ENCODE measurements at places on chromosomes 13 and 19.
A peak's percentile ranks its signal among the peaks of the same experiment; 100 is the strongest.

- no peak for DNase-seq
Measured at GRCh38 chr13:73776151-73776785, 357.9 kb downstream of the KLF12 start.

- no peak for DNase-seq
Measured at GRCh38 chr19:7522923-7523667, 671 bp downstream of the MCOLN1 start.

DNA sequence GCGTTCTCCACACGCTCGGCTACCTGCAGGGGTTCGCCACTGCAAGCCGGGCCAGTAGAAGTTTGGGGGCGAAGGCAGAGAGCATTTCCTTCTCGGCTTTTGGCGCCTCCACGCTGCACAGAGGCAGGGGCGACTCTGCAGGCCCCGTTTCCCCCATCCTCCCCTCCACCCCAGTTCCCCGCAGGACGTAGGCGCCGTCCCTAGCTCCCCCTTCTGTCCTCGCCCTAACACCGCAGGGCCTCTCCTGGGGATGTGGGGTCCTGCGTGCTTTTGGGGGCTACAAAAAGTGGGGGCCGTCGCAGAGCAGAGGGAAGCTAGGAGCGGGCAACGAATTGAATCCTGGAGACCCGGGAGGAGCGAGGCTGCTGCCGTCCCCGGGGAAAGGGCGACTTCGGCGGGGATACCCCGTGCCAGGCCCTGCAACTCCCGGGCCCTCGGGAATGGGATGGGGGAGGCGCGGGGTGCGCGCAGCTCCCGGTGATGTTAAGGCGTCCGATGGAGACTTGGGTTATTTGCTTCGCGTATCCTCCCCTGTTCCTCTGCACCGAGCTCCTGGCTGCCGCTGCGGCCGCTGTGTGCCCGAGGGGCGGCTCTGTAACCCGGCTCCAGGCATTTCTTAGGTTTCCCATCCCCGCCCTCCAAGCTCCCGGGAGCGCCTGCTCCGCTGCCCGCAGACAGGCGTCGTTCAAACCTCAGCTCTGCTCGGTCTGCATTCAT is 255.9 kb upstream of the SOX21 start:
- DNase-seq, result no peak

DNA sequence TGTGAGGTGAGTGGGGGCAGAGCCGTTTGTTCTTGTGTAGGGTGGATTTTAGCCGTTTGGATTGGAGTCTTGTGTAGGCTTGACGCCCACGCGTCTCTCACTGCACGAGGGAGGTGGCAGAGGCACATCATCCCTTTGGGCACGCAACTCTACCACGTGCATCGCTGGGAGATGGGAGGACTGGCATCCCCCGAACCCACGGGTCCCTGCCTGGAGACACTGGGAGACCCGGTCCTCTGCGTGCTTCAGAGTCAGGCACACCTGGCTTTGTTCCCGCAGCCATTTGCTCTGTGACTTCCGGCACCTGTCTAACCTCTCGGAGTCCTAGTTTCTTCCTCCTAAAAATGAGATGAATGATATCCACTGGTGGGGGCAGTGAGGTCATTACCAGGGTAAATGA is 6.4 kb downstream of the ARHGEF7 start:
- DNase-seq, result no peak

DNA sequence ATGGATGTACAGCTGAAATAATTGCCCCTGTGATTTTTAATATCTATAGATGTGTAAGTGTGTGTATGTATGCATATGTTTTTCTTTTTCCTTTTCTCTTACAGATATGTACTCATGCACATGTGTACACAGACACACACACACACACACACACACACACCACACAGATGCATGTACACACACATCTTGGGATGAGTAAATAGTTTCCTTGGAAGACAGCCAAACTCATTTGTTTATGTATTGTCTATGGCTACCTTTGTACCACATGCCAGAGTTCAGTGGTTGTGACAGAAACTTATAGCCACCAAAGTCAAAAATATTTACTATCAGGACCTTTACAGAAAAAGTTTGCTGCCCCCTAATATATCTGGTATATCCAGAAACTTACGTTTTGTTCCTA is 192.6 kb downstream of the MAB21L1 start:
- no peak for DNase-seq

GRCh38 chr19:489418-490196 is 6.7 kb upstream of the MADCAM1 start:
- no peak for DNase-seq

- DNase-seq, result no peak
Measured at GRCh38 chr19:57759096-57759495, 10.4 kb upstream of the ZNF586 start.

GRCh38 chr19:46951171-46951986 is 68.3 kb upstream of the NPAS1 start:
- peak; percentile 61 for DNase-seq

DNA sequence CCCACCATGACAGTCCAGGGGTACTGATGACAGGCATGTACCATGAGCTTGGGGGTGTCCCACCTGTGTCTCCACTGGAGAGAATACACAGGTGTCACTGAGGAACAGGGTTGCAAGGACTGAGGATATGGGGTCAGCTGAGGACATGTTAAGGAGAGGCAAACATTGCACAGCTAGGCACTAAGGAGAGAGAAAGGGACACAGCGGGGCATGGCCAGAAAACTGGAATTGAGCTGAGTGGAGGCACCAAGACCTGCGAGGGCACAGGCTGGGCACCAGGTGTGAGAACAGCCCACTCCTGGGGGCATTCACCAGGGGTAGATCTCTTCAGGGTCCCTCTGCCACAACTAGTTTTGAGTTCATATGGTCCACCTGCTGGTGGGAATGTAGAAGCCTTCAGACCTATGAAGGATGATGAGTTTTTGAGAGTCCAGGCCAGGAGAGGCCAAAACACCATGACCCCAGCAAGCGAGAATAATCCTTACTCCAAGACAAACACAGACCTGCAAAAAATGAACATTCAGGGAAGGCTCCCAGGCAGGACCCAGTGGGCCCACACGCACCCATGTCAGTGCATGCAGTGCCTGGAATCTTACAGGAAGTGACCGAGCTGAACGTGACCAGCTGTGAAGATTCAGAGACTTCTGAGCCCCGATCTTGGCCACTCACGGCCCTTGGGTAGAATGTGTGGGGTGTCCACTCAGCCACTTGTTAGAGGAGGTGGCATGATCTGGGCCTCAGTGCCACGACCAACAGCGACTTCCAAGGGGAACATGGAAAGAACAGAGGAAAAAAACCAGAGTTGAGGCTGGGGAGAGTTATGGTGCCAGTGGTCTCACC is 1.4 kb upstream of the ZNF584 start:
- DNase-seq, result no peak

DNA sequence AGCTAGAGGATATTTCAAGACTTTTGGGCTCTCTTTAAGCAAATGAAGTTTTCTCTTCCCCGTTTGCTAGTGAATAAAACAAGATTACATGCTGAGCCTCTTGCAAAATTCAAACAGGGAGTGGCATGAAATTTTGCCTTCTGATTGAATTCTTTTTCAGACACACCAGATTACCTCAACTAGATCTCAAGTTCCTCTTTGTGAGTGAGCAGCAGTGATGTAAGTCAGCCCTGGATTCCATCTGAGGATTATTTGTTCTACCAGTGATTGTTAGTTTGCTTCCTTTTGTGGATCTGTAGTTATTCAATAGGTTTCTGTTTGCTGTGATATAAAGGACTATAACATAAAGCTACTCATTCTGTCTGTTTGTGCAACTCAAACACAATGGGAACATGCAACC is 407.7 kb downstream of the LMO7 start:
- DNase-seq, result no peak

DNA sequence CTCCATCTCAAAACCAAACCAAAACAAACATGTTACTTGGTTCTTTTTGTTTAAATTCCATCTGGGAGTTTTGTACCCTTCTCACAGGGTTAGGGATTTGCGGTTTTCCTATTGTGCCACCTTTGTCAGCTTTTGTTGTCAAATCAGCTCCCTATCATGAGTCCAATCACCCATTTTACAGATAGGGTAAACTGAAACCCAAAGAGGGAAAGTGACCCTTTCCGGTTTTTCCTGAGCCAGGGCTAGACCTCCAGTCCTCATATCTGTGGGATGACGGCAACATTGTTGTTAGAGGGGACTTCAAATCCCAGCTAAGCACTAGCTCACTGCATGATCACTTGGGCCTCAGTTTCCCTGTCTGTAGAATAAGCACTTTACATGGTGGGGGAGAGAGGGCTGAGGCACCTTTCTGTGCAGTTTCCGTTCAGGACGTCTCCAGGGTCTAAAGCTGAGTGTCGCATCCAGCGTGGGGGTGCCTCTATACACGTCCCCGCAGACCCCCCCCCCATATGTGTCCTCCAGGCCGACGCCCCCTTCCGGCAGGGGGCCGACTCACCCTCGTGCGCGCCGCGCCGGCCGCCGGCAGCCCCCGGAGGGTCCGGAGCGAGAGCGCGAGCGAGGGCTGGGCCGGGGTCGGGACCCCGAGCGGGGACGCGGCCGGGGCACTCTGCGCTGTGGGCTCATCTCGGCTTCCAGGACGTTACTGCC is 3.9 kb downstream of the CCDC194 start:
- DNase-seq, result no peak

DNA sequence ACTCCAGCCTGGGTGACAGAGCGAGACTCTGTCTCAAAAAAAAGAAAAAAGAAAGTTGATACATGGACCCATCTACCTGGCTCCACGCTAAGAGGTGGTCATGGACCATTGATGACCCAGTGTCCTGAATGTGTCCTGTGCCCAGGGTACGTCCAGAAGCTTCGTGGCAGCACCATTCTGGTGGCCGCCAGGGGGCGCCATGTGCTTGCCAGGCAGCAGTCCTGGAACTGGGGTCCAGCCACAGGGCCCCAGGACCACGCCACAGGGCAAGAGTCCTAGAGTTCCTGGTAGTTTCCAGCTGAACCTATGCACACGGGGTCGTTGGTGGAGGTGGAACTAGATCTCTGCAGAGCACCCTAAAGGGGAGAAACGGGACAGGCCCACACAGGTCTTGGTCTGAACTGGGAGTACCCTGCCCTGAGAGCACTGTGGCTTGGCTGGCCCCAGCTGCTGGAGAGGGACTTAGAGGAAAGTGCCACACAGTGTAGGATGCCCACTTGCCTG is 19.9 kb upstream of the FBXO27 start:
- peak; percentile 81 for DNase-seq

- DNase-seq, result no peak
Measured at GRCh38 chr13:74056801-74057542, 77.2 kb downstream of the KLF12 start.

GRCh38 chr13:45951724-45952123 is 100.2 kb upstream of the SIAH3 start:
- no peak for DNase-seq

- DNase-seq, result no peak
Measured at GRCh38 chr13:90105276-90105675, 1242.2 kb upstream of the MIR17HG start.

- no peak for DNase-seq
Measured at GRCh38 chr13:72113076-72113475, 246.1 kb upstream of the DACH1 start.

DNA sequence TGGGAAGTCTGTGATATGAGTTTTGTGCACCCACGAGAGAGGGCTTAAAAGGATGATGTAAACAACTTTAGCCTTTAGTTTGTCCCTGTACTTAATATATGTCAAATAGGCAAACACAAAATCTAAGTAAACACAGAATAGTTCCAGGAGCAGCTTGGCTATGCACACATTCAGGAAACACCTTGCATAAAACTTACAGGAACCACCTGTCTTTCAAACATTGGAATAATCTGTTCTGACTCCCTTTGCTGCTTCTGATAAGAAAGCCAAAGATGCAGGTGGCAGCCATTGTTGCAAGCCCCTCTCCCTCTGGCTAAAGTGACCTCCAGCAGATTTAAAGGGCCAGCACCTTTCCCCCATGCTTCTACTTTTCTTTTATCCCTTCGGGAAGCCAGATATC is 4.7 kb downstream of the EEF1AKMT1 start:
- no peak for DNase-seq

GRCh38 chr13:41418027-41418426 is 39.3 kb upstream of the RGCC start:
- DNase-seq, result no peak

DNA sequence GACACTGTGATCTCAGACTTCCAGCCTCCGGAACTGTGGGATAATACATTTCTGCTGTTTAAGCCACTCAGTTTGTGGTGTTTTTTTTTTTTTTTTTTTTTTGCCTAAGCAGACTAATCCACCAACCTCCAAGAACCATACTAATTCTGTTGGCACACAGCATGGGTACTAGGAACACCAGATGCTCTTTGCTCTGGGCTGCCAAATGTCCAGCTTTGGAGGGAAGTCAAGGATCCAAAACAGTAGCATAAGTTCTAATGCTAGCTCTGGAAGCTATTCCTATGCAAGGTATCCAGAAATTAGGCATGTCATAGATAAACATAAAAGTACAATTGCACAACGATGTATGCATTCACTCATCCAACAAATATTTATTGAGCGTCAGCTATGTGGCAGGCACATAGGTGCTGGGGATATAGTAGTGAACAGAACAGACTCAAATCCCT is 64.5 kb upstream of the WDFY2 start:
- DNase-seq, result no peak

DNA sequence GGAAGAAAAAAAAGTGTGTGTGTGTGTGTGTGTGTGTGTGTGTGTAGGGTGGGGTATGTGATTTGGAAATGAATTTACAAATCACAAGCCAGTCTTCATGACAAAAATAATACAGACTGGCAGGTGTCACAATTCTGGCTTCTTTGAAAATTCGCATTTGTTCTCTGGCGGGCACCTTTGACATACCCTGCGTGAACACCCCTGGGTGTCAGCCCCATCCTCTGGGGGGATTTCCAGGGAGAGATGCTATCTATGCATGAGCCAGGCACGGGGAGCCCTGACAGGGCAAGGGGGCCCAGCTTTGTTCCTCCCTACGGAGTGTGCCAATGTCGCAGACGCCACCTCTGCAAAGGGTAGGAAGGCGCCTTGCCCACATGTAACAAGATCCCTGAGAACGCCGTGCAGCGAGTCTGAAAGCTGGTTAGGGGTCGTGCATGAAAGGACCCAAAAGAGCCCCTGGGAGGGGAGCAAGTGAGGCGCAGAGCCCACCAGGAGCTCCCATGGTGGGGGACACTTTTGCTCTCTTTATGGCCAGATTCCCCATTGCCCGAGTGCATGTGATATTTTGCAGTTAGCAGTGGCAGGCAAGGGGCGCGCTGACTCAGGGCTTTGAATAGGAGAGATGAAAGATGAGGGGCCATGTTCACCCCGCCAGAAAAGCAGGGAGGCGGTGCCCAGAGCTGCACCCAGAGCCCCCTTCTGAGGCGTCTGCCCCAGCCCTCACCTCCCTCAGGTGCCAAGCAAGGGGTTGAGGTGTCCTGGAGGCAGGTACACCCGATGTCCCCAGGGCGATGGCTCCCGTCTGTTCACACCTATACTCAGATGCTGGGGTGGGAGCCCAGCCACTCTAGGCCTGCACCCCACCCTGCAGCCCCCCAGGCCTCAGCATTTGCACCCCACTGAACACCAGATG is 45.3 kb downstream of the KLF2 start:
- peak; percentile 50 for DNase-seq

Data from activated T-cell treated with anti-CD3 and anti-CD28 coated beads, Interleukin-2, amount 50 U/mL, for 48 hours (primary cell).